GM13976 (cell line): ENCODE measurements at places on chromosomes 4 and X.

GRCh38 chrX:141902366-141902765 lies 1.3 kb upstream of the MAGEC1 start:
- DNase-seq = no peak

GRCh38 chrX:46865281-46865680 lies 28.4 kb downstream of the RP2 start:
- DNase-seq = no peak

DNA sequence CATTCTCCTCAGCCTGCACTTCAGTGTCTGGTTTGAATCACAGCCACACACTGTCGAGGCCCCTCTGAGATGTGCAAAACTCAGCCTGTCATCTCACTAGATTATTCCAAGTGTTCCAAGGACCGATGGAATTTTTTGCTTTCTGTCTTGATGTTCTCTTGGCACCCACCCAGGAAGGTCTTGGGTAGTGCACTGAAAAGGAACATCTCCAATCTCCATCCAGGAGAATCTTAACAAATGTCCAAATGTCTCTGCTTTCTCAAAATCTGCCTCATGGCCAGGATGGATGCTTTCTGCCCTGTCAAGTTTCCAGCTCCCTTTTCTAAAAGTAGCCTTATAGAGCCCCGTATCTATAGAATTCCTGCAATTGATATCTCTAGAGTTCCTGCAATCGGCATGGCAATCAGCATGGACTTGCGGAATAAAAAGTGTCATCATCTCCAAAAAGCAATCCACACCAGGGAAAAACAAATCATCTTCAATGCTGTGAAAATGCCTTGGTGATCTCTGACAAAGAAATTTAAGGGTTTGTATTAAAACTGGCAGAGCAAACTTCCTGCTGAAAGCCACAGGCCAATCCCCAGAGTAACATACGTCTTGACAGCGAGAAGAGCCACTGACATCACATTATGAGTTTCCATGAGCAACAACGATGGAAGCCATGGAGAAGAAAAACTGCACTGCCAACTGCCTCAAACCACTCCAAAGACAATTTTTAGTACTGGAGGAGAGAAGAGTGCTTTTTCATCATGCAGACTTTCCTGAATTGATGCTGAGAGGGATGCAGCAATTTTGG lies 215.3 kb upstream of the FAM9B start:
- DNase-seq = no peak

DNA sequence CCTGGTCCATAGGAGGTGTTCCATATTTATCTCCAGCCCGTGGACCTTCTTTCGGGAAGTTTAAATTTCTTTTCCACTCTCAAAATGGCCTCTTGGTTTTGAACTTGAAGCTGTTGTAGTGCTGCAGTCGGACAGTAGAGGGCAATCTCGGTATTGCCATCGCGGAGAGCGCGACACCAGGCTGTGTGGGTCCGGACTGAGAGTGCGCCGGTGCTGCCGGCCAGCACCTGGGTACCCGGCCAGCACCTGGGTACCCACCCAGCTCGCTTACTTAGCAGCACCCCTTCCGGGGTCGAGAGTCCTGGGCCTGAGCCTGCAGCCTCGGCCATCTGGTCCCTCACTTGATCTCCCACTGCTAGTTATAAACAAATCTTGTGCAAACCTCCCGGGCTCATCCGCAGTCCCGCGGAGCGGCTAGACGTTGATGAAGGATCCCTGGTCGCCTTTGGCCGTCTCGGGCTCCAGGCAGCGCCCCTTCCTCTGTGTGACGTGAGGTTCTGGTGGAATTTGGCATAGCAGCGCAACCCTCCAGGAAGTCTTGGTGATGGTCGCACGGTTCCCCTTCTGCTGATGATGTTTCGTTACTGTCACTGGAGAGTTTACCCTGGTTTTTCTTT lies 18.0 kb downstream of the FAM9A start:
- DNase-seq = peak; percentile 28

- DNase-seq = no peak
Observed at GRCh38 chr4:40066651-40067050, 10.0 kb downstream of the N4BP2 start.

GRCh38 chr4:99437723-99438404 lies 2.7 kb upstream of the ADH7 start:
- DNase-seq = no peak

- DNase-seq = peak; percentile 22
Observed at GRCh38 chr4:175947117-175947722, 118.4 kb upstream of the WDR17 start.

- DNase-seq = no peak
Observed at GRCh38 chr4:121978172-121978516, 26.3 kb upstream of the TRPC3 start.

DNA sequence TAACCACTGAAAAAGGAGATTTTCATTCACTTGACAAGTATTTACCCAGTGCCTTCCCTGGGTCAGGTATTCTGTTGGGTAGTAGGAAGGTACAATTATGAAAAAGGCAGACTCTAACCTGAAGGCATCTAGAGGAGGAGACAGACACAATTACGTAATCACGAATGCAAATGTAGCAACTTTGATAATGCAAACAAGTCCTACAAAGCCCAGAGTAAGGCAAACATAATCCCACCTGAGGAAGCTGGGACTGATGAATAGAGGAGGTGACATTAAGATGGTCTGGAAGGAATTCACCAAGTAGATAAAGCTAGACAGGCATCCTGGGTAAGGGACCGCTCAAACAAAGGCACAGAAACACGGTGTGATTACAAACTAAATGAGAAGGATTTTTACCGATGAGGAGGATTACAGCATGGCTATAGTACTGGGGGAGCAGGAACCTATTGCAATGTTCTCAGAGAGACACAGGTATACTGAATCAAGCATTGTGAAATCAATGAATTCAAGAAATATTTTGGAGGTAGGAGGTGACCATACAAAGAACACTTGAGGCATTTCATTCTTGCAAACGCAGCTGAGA lies 37.1 kb downstream of the TMEM150C start:
- DNase-seq = no peak

- DNase-seq = no peak
Observed at GRCh38 chr4:145520172-145520571, 38.5 kb downstream of the SMAD1 start.

- DNase-seq = no peak
Observed at GRCh38 chr4:56999751-57000150, 21.1 kb downstream of the POLR2B start.

GRCh38 chr4:170242471-170242870 lies 152.7 kb upstream of the AADAT start:
- no peak for DNase-seq

DNA sequence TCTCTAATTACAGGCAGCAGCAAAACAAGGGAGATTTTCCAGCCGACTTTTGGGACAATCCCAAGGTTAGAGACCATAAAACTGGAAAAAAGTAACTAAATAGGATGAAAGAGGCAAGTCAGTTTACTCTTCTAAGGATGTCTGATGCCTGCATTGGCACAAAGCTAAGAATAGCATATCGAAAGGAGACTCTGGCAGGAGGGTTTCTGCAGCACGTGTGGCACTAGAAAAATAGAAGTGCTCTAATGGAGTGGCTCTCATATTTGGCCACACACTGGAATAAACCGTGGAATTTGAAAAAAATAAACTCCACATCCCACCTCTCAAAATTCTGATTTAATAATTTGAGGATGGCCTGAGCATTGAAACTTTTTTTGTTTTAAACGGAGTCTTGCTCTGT lies 77.2 kb upstream of the ARSJ start:
- DNase-seq = no peak

DNA sequence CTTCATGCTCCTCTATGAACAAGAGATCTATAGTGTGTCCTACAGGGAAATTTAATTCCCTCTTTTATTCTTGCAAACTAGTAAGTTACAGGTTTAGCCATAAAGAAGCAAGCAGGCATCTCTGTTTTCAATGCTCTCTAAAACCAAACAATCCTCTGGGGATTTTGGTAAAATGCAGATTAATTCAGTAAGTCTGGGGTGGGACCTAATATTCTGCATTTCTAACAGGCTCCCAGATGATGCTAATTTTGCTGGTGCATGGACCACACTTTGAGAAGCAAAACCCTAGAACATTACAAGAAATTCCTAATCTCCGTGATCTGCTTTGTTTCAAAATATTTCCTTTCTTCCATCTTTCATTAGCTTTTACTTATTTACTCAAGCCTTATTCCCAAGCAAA lies 344.9 kb downstream of the PACRGL start:
- DNase-seq = no peak

GRCh38 chr4:152095701-152096070 lies 334.9 kb upstream of the GATB start:
- DNase-seq = no peak

DNA sequence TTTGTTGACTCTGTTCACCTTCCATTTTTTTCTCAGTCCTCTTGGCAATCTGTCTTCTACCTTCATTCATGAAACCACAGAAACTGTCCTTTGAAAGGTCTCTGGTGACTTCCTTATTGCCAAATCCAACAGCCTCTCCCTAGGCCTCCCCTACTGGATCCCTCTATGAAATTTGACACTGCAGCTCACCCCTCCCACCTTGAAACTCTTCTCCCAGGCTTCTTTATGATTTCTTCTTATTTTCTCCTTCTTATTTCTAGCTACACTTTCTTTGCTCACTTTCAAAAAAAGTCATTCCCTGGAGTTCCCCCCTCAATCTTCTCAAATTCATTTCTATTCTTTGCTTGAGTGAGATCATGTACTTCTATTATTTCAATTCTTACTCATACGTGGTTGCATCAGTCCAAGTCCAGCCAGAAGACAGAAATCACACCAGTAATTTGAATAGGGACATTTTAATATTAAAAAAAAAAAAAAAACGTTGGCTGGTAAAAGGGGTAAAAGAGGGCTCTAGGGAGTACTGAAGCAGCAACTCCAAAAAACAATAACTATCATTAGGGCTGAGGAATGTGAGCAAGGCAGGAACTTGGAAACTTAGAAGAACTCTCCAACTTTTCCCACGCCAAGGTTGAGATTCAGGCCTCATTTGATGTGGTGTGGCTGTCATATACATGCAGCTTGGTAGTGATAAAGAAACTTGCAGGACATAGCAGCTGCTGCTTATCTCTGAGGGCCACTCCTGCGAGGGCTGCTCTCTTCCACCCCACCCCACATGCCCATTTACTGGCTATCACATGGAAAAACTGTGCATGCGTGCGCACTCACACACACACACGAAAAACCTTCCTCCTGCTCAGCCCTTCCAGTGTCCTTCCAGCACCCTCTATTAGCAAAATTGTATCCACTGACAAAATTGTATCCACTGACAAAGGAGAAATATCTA lies 169.8 kb upstream of the GALNT7 start:
- no peak for DNase-seq

- DNase-seq = no peak
Observed at GRCh38 chr4:2172161-2172560, 69.8 kb downstream of the HAUS3 start.

DNA sequence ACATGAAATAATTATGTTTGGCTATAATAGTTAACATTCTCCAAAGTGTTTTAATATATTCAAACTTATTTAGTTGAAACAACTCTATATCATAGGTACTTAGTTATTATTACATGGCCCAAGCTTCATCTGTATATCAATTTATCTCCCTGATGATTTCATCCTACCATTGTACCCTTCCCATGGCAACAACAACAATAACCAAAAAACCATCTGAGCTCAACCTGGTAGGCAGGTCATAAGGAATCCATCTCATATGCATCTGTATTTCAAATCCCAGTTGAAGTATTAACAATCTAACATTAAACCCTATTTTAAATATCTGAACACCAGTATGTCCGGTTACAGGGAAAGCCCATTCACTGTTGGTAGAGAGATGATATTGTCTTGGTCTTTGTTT lies 33.1 kb upstream of the SLC7A11 start:
- no peak for DNase-seq

GRCh38 chr4:29619168-29619567 lies 1101.0 kb upstream of the PCDH7 start:
- DNase-seq = no peak

DNA sequence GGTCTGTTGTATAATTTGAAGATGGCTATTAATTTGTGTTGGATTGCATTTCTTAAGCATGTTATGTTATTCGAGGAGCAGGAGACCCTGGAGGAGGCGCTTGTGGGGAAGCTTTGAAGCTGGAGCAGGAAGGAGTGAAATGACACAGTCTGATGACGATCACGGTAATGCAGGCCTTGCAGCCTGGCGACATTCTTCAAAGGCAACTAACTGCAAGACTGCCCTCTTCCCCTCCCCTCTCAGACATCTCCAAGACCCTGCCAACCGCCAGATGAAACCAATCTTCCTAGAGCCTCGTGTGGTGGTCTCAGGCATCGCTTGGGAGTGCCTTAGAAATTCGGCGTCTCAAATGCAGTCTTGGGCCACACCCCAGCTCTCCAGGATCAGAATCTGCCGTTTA lies 16.1 kb downstream of the CLCN4 start:
- no peak for DNase-seq

GRCh38 chrX:45769761-45770582 lies 569.3 kb upstream of the DIPK2B start:
- peak; percentile 65 for DNase-seq

DNA sequence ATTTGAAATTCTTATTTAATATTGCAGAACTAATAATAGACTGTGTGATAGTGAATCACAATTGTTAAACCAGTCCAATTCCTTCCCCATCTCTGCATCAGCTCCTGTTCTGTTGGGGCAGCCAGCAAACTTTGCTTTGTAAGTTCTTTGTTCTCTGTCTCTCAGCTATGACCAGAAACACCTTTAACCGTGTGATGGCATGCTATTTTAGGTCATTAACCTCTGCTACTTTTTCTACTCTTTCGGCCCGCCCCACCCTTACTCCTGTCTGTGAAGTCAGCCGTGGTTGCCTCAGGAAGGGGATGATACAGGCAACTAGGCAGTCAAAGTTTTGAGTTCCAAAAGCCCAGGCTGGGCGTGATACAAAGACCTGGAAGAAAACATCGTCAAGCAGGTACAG lies 51.3 kb upstream of the EGFL6 start:
- no peak for DNase-seq

DNA sequence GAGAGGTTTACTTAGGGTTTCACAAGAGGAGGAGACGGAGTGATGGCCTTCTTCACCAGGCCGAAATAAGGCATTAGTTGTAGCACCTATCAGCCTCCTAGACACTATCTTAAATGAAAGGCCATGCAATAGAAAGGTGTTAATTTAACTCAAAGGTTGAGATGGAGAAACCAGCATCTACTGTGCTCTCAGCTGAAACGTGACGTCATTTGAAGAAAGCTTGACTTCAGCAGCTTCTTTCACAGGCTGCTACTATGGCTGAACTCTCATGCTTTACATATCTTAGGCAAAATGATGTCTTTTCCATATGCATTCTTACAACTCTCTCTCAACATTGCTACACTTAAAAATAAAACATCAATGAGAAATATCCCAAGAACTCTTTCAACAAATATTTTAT lies 99.6 kb downstream of the GUCY2F start:
- DNase-seq = no peak
